ENCODE measurements at places on chromosomes 4 and X. TPM values are rescaled to one million over a fixed set of nuclear protein-coding genes. Genes with fewer than 3 reads are reported as not detected.

The SPANXA2 gene
- total RNA-seq: 0.29 TPM

The ANOS1 gene
- total RNA-seq: 1.1 TPM

The SLC25A5 gene
- total RNA-seq: 165 TPM

The F8A3 gene
- 0.88 TPM for total RNA-seq

The IL2 gene
- not detected for total RNA-seq
